ENCODE measurements at places on chromosomes 2 and 18.

GRCh38 chr2:135815269-135815668 is 21.7 kb downstream of the LCT start:
- no peak for DNase-seq

DNA sequence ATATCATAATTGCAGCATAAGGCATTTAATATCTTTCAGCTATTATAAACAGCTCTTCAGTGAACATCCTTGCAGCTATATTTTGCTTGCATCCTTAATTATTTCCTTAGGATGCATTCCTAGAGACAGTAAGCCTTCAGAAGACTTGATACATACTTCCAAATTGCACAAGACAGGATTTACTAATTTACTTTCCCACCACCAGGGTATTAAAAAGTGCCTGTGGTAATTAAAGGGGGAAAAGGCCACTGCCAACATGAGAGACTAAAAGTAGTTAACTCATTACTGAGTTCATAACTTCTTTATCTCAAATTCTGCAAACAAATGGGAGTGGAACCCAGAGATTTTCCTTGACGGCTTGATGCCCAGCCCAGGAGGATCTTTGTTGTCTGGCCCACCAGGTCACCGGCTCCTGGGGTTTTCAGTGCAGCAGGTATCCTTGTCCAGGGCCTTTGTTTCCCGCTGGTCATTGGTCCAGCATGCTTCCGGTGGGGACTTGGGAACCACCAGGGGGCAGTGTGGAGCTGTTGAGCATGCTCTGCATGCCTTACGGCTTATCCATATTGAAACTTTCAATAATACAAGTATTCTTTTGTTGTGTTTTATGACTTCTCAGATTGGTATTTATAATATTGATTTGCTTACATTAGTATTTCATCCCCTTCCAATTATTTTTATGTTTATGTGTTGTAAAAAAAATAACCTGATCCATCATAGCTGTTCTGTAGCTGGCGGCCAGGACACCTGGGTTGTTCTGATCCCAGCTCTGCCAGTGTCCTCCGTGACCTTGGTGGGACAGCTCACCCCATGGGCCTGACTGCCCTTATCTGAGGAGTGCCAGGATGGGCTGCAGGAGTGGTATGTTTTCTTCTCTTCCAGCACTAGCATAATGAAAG is 61.4 kb downstream of the TGOLN2 start:
- DNase-seq, result peak; percentile 54

GRCh38 chr2:219400562-219400961 is 12.8 kb upstream of the DNPEP start:
- no peak for DNase-seq

- DNase-seq, result no peak
Measured at GRCh38 chr2:100252811-100253698, 69.2 kb downstream of the LONRF2 start.

GRCh38 chr2:10465910-10466309 is 17.8 kb upstream of the ODC1 start:
- DNase-seq, result no peak

DNA sequence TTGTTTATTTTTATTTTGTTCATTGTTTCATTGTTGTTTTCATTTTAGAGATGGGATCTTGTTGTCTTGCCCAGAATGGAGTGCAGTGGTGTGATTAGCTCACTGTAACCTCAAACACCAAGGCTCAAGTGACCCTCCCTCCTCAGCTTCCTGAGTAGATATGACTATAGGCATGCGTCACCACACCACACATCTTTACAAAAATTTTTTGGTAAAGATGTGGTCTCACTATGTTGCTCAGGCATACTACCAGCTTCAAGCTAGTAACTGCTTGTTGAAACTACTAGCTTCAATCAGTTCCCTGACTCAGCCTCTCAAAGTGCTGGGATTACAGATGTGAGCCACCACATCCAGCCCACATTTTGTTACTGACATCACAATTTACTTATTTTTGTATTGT is 14.8 kb downstream of the FAM237A start:
- no peak for DNase-seq

GRCh38 chr2:42762823-42763804 is 821 bp downstream of the OXER1 start:
- DNase-seq, result no peak

DNA sequence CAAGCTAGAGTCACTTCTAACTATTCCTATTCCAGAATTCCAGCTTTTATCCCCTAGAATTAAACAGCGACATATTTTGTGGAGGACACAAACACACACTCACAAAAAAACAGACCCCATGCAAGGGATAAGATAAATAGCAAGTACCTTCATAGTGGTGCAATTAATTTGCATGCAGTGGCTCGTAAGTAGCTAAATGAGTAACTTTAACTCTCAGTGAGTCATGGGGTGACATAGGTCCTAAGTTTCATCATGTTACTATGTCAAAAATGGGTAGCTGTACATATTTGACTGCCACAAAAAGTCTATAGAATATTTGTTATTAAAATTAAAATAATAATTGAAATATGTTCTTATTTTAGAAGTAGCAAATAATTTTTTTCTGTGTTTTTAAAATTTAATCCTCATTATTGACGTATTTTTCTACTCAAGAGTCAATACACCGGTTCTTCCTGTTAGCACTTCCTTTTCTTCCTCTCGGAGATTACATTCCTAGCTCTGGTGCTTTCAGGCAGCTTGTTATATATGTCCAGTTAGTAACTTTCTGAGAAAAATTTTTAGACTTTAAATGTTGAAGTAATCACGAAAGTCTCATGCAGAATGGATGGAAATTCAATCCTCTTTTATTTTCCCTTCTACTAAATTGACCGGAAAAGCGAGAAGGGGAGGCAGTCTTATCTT is 247.0 kb downstream of the KCNH7 start:
- DNase-seq, result no peak

DNA sequence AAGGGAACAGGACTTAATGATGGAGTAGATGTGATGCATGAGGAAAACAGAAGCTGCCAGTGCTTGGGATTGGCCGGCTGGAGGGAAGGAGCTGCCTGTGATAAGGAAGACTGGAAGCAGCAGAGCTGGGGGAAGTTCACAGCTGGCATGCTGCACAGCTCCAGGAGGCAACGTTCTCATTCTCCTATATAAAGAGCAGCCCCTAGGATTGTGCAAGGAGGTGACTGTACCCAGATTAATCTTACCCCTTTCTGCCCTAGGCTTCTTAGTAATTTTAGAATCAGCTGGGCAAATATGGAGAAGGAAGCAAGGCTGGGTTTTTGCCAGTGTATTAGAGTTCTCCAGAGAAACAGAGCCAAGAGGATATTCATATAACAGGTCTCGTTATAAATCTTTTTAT is 155.8 kb downstream of the ALPK2 start:
- no peak for DNase-seq

GRCh38 chr2:107698861-107699260 is 127.8 kb upstream of the RGPD4 start:
- no peak for DNase-seq

DNA sequence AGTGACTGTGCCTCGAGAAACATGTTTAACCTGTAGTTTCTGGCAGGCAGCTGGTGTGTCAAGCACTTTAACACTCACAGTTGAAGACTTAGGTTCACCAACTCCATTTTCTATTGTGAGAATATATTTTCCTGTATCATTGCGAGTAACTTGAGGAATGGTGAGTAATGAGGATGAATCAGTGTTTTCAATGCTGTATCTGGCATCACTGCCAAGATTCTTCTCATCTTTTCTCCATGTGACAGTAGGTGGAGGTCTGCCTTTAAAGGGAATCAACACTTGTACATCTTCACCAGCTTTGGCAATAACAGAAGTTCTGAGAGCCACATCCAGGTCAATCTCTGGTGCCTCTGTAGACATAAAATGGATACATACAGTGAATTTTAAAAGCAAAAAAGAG is 72.8 kb downstream of the PLEKHA3 start:
- no peak for DNase-seq

DNA sequence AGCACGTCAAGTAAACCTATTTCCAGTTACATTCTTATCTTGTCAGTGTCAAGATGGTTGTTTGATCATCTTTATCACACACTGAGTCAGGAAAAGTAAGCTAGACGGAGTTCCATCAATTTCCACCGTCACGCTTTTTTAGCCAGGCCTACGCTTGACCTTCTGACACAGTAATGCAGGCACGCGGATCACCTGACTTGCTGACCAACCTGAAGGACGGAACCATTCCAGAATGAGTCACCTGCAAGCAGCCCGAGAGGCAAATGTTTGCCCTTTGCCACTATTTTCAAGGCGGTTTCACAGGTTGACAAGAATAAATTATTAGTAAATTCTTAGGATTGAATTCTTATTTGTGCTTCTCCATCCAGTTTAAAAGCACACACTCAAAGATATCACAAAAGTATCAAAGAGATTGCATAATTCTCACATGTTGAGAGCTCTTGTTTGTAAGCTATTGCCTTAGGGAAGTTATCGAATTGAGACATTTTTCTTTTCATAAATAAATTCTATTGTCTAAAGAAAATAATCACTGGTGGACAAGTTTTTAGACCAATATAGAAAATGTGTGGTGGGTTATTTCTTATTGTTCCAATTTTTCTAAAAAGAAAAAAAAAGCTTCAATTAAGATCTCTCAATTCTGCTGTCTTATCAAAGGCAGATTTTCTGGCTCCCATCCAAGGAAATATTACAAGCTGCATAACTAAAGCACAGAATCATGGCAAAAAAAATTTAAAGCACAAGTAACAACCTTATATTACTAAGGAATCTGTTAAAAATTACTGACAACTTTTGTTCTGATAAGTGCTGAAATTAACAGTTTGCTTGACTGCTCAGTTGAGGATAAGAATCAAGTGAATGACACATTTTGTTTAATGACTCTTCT is 31.9 kb downstream of the UXS1 start:
- no peak for DNase-seq

DNA sequence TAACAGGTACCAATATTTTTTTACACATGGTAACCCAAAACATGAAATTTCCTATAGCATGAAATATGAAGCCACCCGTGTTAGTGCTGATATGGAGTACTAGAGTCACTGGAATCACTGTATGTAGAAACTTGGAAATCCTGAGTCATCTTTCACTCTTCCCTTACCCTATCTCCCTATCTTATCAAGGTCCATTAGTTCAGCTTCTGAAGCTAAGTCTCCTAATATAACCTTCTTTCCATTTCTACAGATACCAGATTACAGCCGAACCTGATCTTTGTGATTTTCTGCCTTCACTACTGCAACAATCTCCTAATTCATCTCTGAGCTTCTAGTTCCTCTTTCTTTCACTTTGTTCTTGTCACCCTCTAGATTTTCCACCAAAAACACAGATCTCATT is 59.0 kb downstream of the SEPTIN10 start:
- no peak for DNase-seq

GRCh38 chr2:233248999-233249398 is 2.5 kb upstream of the ATG16L1 start:
- DNase-seq, result no peak

DNA sequence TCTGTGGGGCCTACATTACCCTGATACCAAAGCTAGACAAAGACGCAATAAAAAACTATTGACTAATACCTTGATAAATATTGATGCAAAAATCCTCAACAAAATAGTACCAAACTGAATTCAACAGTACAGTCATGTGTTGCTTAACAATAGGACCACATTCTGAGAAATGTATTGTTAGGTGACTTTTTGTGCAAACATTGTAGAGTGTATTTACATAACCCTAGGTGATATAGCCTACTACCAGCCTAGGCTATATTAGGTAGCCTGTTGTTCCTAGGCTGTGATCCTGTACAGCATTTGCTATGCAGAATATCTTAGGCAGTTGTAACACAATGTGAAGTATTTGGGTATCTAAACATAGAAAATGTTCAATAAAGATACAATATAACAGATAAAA is 36.7 kb downstream of the CCDC138 start:
- no peak for DNase-seq

DNA sequence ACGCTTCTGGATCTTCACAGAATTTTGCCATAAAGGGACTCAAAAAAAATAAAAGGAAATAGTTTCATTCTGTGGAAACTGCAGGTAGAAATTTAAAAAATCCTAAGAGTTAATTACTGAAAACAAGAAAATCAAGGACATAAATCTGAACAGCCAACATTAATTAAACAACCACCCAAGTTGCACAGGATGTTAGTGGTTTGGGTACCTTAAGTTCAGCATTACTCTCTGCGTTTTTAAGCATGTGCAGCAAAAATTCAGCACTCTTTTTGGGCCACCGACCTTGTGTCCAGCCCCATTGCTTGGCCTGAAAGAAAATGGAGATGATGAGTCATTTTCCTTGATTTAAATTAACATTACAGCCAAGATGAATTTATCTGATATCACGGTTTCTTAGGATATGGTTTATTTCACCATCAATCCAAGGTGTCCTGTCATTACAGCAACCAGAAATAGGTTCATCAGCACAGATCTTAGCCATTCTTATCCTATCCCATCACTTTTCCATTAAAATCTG is 3.3 kb upstream of the C18orf32 start:
- DNase-seq, result no peak

DNA sequence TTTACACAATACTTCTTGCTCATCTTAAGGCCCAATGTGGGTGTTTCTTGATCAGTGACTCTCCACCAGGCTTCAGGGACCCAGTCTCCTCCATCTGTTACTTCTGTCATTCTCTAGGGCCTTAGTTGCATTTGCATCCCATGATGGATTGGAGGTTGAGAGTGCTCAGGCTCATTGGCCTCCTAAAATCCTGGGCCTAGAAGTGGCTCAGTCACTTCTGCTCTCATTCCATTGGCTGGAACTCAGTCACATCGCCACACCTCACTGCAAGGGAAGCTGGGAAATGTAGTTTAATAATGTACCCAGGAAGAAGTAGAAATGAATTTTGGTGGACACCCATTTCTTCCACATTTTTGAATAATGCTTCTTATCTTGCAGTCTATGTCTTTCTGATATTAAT is 223.5 kb downstream of the HRH4 start:
- no peak for DNase-seq

- no peak for DNase-seq
Measured at GRCh38 chr18:2984703-2985261, 28.2 kb downstream of the LPIN2 start.

- no peak for DNase-seq
Measured at GRCh38 chr2:144211826-144212225, 308.1 kb downstream of the ZEB2 start.

DNA sequence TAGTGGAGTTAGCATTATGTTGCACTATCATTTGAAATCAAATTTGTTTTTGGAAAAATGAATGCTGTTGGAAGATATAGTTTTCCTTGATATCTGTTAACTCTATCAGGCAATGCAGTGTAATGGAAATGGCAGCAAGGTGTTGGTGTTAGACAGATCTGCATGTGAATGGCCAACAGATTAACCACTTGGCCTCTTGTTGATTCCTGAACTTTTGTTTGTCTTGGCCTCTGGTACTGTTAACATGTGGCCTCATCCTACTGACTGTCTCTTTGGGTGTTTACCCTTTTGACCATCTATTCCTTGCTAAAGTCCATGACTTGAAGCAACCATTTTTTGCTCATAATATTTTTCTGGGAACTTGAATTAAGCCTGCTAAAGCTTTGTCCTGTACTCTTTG is 110.2 kb upstream of the CDH2 start:
- DNase-seq, result no peak

- DNase-seq, result no peak
Measured at GRCh38 chr18:23765931-23766330, 76.7 kb downstream of the LAMA3 start.

DNA sequence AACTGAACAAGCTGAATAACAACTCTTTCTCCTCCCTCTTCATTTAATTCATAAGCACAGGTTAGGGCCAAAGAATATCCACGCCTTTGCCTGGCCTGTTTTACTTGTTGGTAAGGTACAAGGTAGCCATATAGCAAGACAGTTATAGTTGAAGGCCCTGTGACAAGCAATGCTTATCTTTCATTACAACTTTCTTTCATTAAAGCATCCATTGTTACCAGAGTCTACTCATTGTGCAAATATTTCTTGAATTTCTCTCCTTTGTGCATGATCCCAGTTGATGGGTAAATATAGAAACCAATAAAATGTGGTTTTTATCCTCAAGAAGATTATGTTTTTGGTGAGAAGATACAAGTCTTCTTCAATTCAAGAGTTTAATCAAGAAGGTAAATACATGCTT is 140.2 kb downstream of the UBE2E3 start:
- no peak for DNase-seq
